ENCODE measurements at places on chromosomes 6 and 20.

GRCh38 chr6:135883536-135883935, 32.0 kb downstream of the PDE7B start:
- no peak for DNase-seq

DNA sequence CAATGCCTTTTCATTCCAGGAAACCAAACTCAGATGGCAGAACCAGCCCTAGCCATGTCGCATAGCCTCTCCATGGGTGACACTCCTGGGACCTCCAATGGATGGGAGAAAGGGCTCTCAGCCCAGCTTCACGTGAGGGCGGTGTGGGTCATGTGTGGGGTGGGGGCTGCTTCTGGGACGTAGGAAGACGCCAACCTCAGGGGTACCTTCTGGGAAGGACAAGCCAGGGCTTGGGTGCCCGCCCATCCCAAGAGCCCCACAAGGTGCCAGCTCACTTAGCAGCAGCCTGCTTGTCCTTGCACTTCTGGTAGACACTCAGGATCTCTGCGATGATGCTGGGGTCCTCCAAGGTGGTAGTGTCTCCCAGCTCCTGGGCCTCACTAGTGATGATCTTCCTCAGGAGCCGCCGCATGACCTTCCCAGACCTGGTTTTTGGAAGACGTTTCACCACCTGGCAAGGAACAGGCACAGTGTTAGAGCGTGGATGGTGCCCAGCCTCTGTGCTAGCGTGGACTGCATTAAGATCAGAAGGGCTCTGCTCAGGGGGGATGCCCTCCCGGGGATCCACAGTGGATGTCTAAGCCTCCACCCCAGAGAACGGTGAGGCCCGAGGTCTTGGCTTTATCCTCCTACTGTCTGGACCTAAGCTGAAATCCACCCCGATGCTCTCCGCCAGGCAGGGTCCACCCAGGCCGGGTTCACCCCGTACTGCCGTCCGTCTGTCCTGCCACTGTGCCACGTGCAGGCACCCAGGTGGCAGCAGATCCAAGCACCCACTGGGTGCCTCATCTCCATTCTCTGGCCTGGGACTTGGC, 15.1 kb upstream of the APMAP start:
- no peak for DNase-seq

GRCh38 chr6:26064619-26065257, 22.5 kb upstream of the HFE start:
- peak; percentile 70 for DNase-seq

- DNase-seq: no peak
These were observed 12.6 kb downstream of the ADTRP start for GRCh38 chr6:11766043-11766442.

DNA sequence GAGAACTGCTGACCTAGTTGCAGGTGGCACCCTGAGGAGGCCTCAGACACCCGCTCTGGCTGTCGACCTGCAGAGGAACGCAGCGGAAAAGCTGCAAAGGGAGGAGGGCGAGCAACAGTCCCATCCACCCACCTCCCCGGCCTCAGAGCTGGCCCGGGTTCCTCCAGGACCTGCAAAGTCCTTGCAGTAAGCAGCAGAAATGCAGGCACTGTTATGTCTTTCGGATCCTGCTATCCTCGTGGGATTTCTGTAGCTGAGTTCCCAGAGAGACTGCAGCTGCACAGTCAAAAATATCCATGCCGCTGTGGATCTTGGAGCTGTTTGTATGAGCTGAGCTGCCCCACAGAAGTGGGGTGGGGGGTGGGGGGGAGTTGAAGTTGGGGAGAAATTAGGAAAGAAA, 251.3 kb downstream of the ANKRD60 start:
- DNase-seq: no peak

- DNase-seq: no peak
These were observed 5.5 kb upstream of the NPBWR2 start for GRCh38 chr20:64112691-64113443.

GRCh38 chr6:120116343-120116742, 766.8 kb upstream of the MAN1A1 start:
- no peak for DNase-seq

DNA sequence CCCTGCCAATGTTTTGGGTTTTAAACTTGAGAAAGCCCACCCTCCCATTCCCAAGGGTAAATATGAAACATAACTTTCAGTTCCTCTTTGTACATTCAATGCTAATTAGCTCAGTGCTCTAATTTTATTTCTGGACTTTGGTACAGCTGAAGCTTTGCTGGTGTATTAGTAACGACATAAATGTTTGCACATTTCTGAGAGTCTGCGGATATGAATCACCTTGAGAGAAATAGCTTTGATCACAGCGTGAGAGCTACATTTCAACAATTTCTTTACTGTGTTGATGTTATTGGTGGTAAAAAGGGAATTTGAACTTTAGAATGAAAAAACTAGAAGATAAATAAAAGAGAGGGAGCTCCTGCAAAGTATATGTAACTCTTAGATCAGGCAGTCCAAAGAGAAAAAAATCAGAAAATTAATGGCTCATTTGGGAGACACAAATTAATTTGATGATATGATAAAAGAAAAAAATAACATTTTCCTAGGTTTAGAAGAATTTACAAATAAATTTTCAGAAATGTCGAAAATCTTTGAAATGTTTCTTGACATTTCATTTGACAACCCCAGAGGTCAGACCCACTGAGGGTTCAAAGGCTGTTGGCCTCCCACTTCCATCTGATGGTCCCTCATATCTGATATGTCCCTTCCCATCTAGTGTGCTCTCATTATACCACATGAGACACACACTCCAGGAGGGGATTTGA, 38.5 kb upstream of the CAP2 start:
- DNase-seq: no peak

GRCh38 chr20:17504898-17505635, 26.1 kb downstream of the BFSP1 start:
- peak; percentile 80 for DNase-seq

- DNase-seq: no peak
These were observed 17.7 kb upstream of the ADGRF4 start for GRCh38 chr6:47680724-47681123.
